Spinal cord (tissue), 10 donors: ENCODE measurements at places on chromosomes 16 and 17. TPM values are rescaled to one million over a fixed set of nuclear protein-coding genes. Genes with fewer than 3 reads are reported as not detected.

ZPBP2 gene
- not detected for total RNA-seq

VTN gene
- 0.40 TPM for total RNA-seq

CCL5 gene
- total RNA-seq = 0.83 TPM

DNA sequence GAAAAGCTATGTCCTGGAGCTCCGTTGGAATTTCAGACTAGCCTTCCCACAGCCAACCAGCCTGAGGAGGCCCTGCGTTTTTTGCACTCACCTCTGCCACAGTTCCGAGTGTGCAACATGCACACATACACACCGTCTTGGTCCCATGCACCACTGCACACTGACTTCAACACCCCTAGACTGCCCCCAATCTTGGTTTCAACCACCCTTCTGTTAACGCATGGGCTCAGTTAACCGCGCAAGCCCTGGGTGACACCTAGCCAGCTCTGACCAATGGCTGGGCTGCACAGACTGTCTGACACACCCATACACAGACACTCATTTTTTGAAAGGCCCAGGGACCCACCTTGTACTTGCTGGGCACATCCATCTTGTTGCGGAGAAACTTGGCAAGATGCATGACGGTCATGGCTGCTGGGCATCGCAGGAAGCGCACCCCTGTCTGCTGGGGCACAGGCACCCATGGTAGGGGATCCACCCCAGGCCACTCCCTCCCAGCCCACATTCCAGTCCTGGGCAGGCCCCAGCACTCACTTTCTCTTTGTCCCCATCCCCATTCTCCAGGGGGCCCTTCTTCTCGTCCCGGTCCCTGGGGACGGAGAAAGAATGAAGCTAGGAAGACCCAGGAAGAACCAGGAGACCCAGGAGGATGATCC is 8.0 kb downstream of the CISD3 start:
- DNase-seq = no peak

C17orf78 gene
- not detected for total RNA-seq

DNA sequence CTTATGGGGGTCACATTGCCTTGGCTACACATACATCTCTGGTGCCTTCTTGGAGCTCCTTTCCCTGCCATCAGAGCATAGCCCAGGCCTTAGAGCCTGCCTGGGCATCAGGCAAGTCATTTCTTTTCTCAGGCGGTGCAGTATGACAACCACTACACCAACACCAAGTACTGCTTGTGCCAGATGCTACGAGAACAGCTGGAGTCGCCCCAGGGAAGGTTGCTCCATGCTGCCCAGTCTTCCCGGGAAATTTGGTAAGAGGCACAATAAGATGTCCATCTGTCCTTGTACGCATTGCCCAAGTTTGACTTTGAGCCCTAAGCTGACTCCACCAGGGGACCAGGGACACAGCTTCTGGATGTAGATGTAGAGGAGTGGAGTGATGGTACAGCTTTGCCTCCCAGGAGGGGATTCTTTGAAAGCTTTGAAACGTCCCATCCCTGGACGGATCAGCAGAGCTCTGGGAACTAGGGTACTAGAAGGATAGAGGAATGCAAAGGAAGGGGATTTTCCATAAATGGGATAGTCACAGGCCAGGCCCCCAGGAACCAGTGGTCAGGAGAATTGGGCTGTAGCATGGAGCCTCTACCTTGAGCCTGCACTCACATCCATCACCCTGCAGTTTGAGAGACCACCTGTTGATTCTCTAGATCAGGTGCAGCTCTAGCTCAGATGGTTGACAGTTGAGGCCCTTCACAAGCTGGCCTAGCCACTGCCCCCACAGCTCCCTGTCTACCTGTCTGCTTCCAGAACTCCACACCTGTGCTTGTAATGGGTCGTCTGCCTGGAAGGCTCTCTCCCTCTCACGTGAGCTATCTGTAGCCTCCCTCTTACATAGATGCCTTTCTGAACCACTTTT is 11.0 kb upstream of the NFATC3 start:
- DNase-seq = no peak

GRCh38 chr16:17116595-17117322 is 354.0 kb downstream of the XYLT1 start:
- DNase-seq = no peak

CNTROB gene
- total RNA-seq = 25.9 TPM

CTRB2 gene
- total RNA-seq = not detected

DNA sequence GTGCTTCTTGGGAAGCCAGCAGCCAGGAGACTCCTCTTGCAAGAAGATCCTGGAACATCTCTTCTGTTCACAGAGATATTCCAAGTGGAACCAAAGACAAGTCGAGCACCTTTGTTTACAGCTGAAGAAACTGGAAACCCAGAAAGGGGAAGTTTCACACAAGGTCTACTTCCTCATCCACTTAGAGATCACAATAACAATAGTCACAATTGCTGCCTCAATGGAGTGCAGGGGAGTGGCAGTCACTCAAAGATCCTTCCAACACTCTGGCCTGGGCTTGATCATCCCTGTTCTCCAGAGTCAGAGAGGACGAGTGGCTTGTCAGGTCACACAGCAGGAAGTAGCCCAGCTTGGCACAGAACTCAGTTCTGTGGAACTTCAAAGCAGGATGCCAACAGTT is 46.9 kb upstream of the SIAH1 start:
- DNase-seq = no peak

DNA sequence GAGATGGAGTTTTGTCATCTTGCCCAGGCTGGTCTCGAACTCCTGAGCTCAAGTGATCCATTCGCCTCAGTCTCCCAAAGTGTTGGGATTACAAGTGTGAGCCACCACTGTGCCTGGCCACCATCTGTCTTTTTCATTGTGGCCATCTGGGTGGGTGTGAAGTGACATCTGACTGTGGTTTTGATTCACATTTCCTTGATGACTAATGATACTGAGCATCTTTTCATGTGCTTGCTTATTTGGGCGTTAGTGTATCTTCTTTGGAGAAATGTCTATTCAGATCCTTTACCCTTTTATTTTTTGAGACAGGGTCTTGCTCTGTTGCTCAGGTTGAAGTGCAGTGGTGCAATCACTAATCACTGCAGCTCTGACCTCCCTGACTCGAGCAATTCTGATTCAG is 53.9 kb upstream of the ERN1 start:
- DNase-seq = no peak

DNA sequence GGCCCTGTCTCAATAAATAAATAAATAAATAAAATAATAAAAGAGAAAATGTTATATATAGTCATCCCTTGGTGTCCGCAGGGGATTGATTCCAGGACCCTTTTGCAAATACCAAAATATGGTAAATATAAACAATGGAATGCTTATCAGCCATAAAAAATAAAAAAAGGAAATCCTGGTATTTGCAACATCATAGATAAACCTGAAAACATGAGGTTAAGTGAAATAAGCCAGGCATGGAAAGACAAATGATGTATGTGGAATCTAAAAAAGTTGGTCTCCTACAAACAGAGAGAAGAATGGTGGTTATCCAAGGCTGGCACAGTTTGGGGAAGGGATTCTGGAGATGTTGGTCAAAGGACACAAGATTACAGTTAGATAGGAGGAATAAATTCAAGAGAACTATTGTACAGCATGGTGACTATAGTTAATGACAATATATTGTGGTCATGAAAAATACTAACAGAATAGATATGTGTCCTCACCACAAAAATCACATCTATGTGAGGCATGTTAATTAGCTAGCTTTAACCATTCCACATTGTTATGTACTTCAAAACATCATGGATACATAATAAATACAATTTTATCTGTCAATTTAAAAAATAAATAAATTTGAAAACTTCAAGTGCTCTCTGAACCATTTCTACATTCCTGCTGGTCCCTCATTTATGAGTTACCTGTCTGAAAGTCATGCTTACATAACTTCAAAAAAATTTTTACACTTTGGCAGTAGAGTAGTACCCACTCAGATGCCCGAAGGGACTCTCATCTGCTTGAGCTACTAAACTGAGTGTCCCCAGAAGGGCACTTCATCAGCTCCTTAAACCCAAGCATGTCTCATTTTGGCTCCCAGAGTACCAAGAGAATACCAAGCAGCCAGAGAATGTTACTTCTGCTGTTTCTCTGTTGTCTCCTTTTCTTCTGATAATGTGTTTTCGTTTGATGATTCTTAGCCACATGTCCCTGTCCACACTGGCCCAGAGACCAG is 26.6 kb downstream of the N4BP1 start:
- no peak for DNase-seq

DNA sequence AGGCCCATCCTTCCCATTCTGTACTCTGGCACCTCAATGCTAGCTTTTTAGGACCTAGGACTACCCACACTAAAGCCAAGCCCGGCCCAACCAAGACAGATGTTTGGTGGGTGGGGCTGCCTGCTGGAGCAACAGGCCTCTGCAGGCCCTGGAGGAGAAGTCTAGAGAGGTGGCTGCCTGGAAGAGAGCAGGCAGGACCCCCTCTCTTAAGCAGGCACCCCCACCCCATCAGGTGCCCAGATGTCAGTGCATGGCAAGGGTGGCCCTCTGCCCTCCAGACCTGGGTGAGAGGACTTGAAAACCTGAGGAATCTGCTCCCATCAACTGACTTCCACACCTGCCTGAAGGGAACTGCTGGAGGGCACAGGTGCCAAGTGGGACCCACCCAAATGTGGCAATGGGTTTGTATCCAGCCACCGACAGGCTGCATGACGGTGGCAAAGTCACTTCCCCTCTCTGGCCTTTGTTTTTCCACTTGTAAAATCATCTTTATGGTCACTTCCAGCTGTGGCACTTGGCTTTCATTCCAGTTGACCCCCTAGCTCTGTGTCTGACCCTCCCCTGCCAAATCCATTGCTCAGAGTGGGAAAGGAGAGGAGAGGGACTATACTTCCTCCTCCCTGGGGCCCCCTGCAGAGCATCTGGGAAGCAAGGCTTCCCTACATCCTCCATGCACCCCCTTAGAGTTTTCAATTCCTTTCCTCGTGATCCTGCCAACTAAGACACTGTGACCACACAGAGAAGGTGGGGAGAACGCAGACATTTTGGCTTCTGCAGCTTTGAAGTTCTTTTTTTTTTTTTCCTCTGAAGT is 1.7 kb upstream of the STAT5A start:
- DNase-seq = no peak

GRCh38 chr17:14833201-14833785 is 431.8 kb downstream of the PMP22 start:
- no peak for DNase-seq

- DNase-seq = peak; percentile 28
Observed at GRCh38 chr17:78922816-78923498, 2.2 kb downstream of the TIMP2 start.

CHD9 gene
- 118 TPM for total RNA-seq

DNA sequence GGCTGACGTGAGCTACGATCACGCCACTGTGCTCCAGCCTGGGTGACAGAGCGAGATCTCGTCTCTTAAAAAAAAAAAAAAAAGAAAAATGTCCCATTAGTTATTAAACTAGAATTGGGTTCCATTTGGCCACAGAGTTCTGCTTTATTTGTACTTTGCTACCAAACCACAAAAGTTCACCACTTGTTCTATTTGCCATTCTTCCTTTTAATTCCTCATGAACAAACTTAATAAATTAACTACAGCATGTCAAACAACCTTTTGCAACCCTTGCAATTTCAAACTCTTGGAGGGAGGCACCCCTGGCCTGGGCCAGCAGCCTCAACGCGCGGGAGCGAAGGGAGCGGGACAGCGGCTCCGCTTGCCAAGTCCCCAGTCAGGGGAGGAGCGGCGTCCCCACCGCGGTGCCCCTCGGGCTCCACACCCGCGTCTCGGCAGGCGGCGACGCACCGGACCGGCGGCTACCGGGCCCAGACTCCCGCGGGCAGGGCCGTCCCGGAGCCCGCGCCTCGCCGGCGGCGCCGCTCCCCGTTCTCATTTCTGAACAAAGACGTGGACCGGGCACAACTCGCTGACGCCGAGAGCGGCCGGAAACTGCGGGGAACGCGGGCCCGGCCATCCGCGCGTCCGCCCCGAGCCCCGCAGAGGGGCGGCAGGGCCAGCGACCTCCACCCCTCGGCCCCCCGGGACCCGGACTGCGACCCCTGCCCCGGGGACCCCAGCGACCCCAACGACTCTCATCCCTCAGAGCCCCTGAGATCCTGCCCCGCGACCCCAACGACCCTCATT is 775 bp downstream of the CYTH1 start:
- DNase-seq = no peak

GRCh38 chr17:64170286-64170685 is 40.3 kb upstream of the ERN1 start:
- no peak for DNase-seq

RAB26 gene
- 6.6 TPM for total RNA-seq

DNA sequence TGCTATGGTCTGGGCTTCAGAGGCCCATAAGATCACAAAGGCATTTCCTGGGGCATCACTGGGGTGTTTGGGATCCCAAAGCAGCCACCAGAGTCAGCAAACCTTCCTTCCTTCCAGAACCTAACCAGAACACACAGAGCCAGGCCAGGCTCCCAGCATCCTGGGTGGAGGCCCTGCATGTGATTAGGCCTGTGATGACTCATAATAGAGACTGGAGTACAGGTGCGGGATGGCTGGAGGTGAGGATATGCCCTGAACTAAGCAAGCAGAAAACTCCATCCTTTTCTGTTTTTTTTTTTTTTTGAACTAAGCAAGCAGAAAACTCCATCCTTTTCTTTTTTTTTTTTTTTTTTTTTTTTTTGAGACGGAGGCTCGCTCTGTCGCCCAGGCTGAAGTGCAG is 17.7 kb upstream of the GFOD2 start:
- DNase-seq = no peak

CTF1 gene
- 0.79 TPM for total RNA-seq

DNA sequence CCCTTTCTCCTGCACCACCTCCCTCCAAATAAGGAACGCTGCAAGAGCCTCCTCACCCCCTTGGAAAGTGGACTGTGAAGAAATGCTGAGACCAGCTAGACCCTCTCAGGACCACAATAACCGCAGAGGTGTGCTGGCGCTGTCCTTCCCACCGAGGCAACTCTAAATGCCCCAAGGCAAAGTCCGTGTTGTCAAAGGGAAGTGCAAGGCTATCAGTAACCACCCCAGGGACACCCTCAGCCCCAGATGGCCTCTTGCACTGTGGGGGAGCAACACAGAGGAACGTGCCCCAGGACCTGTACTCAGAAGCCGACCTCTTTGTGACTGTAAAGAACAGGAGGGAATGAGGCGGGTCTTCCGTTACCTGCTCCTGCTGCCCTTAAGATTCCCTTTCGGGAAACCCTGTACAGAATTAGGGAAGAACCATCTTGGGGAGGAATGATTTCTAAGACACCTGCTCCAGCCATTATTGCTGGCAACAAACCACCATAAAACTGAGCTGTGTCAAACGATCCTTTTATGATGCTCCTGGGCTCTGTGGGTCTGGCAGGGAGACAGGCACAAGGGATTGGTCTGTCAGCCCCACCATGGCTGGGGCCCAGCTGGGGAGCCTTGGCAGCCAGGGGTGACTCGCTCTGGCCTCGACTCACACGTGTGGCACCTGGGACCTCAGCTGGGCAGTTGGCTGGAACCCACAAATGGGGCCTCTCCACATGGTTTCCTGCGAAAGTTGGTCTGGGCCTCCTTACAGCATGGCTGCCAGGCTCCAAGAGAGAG is 14.6 kb upstream of the MED9 start:
- DNase-seq = peak; percentile 22
